ENCODE measurements at places on chromosomes 6 and 20.

- DNase-seq: no peak
These were observed 38.1 kb downstream of the FAM50B start for GRCh38 chr6:3887150-3887700.

DNA sequence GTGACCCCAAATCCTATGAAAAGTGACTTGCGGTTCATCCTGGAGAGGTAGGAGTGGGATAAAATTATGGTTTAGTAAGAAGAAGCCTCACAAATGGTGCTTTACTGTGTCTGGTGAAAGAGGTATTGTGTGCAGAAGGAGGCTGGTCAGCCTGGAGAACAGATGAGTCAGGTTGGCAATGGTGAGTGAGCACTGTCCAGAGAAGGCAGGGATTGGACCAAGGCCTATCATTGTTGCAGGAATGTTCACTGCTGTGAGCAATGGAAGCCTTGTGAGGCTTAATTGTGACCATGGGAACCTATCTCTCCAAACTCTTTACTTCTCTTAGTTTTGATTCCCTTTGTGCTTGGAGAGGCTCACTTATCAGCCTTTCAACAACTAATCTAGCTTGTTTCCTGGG lies 89.0 kb upstream of the KCNK16 start:
- no peak for DNase-seq

- no peak for DNase-seq
These were observed 321.2 kb upstream of the ADGRB3 start for GRCh38 chr6:68313911-68314310.

DNA sequence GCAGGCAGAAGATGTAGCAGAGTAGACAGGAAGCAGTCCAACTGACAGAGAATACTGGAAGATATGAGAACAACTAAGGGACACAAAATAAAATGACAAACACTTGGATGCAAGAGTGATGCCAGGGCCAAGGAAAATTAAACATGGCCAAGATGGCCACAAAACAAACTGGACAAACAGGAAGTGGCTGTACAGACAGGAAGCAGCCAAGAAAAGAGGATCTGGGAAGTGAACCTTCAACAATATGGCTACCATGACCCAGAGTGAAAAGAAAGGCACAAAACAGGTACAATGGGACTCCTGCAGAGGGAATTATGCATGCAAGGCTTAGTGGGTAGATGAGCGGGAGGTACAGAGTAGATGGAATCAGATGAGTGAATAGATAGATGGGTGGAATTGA lies 29.1 kb downstream of the HLA-DPB1 start:
- no peak for DNase-seq

GRCh38 chr6:156582509-156582992 lies 194.6 kb upstream of the ARID1B start:
- DNase-seq: no peak

- no peak for DNase-seq
These were observed 126.1 kb upstream of the LAMP5 start for GRCh38 chr20:9388160-9388812.

DNA sequence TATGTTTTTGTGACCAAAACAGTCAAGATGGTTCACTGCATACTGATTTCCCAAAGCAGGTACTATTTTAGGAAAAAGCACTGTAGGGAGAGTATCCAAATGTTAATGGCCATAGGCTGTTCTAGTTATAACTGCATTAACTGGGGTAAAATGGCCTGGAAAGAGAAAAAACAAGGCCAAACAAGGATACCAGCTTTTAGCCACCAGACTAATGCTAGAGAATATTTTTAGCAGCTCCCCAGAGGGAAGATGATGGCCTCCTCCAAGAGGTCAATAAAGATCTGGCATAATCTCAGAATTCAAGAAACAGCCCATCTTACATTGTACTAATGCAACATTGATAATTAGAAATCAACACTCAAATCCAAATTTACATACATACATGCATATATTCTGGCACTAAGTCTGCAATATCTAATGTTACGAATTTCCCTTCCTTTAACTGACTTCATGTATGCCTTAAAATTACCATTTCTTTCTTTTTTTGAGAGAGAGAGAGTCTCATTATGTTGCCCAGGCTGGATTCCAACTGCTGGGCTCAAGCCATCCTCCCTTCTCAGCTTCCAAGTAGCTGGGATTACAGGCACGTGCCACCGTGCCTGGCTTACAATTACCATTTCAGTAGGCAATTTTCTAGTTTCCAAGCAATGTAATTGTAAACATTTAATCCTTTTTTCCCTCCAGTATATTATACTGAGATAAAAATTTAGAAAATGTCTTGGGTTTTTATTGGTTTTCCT lies 9.3 kb downstream of the COX7A2 start:
- peak; percentile 2 for DNase-seq

DNA sequence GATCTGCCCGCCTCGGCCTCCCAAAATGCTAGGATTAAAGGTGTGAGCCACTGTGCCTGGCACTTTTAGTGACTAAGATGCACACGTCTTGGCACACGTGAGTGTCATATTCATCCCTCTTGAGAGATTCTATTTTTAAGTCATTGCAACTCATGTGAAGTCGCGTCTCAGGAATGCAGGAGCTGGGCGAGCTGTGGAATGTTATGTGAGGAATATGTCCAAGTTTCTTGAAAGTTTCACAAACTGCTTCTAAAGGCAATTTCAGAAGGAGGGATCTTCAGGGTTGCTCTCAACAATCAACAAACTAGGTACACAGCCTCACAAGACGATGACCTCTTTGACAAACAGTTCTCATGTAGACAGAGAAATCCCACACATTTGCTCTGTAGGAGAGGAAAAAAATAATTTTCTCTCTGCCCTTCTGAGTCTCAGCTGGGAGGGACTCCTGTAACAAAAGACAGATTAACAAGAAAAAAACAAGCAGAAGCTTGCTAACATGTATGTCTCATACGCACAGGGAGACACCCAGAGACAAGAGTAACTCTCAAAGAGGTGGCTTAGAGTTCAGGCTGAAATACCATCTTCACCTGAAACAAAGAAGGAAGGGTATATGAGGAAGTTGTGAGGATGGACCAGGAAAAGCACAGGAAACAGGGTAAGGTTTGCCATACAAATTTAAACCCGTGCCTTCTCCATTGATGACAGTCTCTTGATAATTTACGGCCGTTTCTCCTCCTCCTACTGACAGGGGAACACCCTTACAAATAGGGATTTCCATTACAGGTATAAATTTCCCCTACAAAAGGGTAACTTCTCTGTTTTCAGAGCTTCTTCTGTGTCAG lies 45.3 kb upstream of the FAM50B start:
- no peak for DNase-seq

GRCh38 chr20:50893620-50894019 lies 37.6 kb downstream of the ADNP start:
- no peak for DNase-seq

DNA sequence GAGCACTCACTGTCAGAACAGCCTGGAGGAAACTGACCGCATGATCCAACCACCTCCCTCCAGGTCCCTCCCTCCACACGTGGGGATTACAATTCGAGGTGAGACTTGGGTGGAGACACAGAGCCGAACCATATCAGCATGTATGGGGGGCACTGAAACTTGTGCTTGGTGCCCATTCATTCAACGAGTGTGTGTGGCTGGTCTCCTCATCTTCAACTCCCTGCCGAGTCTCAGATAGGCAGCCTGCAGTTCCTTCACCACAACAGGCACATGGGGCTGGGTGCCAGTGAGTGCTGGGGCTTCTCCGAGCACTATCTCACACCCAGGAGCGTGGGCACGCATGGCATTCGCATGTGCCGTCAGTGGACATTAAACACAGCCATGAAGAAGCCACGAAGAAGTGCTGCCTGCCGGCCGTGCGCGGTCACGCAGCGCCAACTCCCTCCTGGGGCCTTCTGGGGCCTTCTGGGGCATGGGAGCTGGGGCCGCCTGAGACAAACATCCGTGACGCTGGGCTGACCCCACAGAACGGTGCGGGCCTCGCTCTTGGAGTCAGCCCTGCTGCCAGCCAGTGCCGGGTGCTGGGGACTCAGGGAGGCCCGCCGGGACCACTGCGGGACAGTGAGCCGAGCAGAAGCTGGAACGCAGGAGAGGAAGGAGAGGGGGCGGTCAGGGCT lies 714 bp upstream of the RTEL1 start:
- no peak for DNase-seq

DNA sequence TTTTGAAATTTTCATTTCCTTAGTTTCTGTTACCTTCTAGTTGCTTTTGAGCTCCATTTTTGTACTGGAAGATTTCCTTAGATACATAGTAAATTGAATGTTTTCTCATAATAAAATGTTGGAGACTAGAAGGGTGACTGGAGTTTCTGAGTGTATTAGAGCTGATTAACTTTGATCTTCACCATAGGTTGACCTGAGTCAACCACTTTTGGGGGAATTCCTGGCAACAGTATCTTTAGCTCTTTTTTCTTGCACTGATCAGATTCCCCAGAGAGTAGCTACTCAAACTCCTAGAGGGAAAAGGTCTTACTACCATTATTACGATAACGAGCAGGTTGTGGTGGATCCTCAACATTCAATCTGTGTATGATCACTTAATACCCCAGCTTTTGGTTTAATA lies 72.7 kb downstream of the KHDC1L start:
- DNase-seq: no peak

- peak; percentile 80 for DNase-seq
These were observed 23.4 kb upstream of the FRMD1 start for GRCh38 chr6:168102315-168102985.

DNA sequence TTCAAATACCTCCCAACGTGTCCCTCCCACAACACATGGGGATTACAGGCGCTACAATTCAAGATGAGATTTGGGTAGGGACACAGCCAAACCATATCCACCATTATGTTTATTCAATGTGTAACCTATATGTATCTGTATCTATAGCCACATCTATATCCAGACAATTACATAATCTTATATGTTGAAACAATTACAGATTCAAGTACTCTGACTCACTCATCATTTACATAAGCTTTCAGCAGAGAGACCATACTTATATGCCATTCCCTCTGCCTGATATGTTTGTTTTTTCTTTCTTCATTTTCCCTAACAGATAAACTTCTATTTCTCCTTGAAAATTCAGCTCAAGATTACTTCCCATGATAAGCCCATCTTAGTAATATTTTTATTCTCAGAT lies 163.6 kb downstream of the LAMA2 start:
- no peak for DNase-seq

DNA sequence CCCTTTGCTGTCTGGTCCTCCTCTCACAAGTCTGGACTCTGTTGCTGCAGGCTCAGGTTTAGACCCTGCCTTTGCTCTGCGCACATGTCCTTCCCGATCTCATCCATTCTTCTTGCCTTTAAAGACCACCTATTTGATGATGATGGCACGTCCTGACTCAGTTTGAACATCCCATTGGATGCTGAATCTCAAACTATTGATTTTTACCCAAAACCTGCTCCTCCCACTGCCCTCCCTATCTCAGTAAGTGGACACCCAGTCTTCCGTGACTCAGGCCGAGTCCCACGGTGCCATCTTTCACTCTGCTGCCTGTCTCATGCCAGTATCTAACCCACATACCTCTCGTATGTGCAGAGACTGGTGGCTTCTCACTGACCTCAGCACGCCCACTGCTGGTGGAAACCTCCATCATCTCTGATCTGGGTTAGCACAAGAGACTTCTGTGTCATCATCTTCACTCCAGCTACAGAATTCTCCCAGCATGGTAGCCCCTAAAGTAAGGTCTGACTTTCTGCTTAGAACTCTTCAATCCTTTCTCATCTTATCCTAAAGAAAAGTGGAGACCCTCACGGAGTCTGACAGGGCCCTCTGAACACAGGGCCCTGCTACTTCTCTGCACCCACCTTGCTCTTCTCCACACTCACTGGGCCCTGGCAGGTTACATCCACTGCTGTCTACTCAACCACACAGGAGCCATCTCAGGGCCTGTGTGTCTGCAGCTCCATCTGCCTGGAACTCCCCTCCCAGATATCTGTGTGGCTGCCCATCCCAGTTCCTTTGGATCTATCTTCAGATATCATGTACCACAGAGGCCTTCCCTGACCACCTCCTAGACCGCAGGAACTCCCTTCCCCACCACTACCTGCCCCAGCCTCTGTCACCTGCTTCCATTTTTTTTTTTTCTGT lies 387.1 kb upstream of the AGPAT4 start:
- no peak for DNase-seq

DNA sequence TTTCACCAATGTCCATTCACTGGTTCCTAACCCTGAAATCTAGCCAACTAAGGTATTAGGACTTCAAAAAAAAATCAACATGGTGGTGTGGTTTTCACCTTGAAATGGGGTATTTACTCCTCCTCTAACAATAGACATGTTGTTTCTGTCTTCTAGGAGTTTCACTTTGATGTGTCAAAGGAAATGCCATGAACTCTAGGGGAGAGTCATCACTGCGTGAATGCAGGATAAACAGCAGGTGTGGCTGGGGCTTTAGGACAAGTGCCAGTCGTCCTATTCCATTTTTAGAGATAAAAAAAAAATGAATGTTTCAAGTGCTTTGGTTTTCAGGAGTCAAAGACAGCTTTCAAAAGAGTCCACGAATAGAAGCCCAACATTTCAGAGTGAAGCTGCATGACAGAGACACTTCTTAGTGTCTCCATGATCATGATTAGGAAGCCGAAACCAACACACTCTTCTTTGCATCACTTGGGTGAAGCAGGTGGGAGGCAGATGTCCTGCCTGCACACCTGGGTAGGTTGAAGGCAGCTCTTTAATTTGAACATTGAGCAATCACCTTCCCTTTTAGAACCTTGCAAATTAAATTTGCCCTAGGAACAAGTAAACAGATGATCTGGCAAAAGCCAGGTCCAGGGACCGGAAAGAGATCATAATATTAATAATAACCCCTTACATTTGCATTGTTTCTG lies 328.5 kb upstream of the PRDM1 start:
- no peak for DNase-seq

GRCh38 chr6:133512410-133513016 lies 271.4 kb downstream of the EYA4 start:
- DNase-seq: peak; percentile 3

DNA sequence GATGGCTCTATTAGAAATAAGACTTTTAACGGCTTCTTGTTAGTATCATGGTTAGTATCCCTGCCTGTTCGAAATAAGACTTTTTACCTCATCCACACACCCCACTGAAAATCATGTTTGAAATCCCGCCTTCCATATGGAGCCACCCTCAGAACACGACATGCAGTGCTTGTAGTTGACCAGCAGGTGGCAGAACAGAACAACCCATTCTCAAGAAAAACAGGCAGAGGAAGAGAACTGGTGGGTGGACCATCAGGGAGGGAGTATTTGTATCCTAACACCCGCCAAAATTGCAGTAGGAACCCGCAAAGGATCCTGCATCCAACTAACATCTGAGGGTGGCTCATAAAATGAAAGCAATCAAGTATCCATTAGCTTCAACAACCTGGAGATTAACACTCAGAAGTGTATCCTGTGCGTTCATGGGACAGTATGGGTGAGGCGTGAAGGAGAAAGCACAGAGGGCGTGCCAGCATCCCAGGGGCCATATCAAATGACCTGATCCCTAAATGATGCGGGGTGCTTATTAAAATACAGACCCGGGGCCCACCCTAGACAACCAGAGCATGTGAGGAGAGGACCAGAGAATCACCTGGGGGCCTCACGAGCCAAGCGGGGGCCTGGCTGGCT lies 89.6 kb upstream of the NHSL1 start:
- peak; percentile 20 for DNase-seq

DNA sequence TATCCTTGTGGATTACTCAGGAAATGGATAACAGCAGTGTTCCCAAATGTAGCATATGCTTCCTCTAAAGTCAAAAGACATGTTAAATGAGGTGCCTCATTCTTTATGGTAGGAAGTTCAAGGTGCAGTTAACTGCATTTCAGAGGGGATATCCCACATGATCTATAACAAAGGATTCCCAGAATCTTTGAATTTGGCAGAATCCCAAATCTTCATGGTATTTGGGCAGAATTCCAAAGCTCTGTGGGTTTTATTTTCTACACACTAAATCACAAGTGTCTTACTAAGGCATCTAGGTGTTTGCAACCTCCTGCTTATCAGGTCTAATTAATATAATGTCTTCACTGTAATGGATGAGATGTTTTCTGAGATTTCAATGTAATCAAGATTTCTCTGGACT lies 364.3 kb upstream of the MAN1A1 start:
- DNase-seq: no peak
